ENCODE measurements at places on chromosomes 4 and X. TPM values are rescaled to one million over a fixed set of nuclear protein-coding genes. Genes with fewer than 3 reads are reported as not detected.

DNA sequence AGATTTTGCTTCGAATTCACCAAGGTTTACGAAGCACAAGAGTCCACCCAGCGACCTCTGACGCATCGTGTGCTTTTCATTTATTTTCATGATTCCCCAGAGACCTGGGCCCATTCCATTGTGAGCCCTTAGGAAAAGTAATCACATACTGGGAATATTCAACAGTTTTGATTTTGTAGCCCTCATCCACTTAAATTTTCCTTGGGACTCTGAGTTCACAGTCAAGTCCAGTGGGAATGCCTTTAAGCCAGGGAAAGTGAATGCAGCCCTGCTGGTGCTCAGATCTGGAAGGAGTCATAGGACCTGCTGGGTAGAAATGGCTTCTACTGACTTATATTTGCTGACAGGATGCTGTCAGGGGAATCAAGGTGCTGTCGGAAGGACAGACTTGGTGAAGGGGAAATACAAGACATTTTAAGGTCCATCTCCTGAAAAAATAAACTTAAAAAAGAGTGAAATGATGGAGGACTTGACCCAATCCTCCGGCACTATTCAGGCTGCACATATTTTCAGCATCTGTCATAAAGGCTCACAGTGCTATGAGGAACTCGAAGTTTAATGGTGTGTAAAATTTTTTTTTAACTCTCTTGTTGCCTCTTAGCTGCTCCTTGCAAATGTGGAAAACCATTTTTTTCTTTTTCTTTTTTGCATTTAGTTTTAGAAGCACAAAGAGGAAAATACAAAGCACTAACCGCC lies 204.9 kb downstream of the MID1 start:
- no peak for DNase-seq

GRCh38 chrX:155718972-155719586 lies 106.3 kb upstream of the TMLHE start:
- DNase-seq = no peak

- DNase-seq = no peak
These were observed 206.1 kb downstream of the SLC39A8 start for GRCh38 chr4:102139132-102139573.

GRCh38 chr4:26055855-26056254 lies 141.8 kb downstream of the SMIM20 start:
- DNase-seq = no peak

GRCh38 chr4:20017777-20018115 lies 234.0 kb upstream of the SLIT2 start:
- DNase-seq = no peak

GRCh38 chr4:36285784-36286480 lies 4.5 kb downstream of the DTHD1 start:
- no peak for DNase-seq

DNA sequence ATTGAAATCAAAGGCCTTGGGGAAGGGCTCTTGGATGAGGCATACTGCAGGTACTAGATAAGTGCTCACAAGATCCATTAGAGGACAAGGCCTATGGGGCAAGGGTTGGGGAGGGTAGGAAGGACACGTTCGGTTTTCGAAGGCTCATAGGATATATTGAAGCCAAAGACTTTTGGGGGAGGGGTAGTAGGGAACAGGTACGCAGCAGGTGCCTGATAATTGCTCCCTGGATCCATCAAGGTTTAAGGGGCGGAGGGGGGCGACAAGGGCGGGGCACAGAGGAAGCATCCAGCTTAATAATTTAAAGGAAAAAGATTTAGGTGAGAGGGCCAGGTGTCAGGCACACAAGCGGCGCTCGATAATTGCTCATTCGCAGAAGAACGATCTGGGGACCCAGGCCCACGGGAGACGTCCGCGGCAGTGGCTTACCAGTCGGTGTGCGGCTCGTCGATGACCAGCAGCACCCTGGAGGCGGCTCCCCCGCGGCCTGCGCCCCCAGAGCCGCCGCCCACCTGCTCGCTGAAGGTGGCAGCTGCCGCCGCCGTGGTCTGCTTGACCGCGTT lies 653 bp downstream of the SYN1 start:
- no peak for DNase-seq

DNA sequence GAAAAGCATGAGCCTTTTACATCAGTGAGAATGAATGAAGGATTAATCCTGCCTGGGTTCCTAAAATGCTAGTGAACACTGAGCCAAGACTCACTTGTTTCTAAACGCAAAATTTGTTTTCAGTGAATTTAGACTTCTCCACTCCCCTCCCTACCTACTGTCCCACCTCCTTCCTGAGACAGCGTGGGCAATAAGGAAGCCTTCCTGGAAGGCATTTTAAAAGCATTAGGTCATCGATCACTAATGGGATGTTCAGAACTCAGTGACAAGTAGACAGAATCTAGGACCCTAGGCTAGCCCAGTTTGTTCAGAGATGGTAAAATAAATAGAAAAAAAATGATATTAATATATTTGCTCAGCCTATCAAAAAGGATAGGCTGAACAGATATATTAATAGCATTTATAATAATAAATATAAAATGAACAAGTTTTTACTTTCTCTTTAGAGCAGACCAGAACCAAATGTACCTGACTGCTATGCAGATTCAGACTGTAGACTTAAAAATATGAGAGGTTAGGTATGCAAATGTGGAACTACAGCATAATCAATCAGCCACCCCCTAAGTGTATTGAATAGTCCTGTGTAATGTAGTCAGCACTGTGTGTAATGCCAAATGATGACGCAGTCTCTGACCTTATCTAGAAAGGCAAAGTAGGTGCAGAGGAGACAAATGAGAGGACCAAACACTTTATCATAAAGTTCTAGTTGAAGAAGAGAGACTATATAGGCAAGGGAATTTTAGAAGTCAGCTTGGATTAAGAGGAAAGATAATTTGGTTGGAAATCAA lies 331.1 kb downstream of the GPAT3 start:
- DNase-seq = no peak

DNA sequence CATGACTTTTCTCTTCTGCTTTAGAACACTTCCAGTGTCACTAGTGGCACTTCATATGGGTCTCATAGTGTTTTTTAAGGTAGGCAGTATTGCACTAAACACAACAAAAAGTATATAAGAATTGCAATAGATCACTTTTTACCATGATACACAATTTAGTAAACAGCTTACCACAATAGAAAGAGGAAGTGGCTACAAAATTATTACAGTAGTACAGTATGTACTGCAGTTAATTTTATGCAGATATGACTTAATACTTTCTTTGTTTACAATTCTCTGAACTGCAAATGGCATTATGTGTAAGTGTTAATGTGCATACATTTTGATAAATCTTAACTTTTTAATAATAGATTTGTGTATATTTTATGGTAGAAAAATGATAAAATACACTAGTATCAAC lies 157.3 kb downstream of the RRAGB start:
- DNase-seq = no peak

GRCh38 chr4:189502841-189503435 lies 437.7 kb upstream of the FRG1 start:
- DNase-seq = no peak

DNA sequence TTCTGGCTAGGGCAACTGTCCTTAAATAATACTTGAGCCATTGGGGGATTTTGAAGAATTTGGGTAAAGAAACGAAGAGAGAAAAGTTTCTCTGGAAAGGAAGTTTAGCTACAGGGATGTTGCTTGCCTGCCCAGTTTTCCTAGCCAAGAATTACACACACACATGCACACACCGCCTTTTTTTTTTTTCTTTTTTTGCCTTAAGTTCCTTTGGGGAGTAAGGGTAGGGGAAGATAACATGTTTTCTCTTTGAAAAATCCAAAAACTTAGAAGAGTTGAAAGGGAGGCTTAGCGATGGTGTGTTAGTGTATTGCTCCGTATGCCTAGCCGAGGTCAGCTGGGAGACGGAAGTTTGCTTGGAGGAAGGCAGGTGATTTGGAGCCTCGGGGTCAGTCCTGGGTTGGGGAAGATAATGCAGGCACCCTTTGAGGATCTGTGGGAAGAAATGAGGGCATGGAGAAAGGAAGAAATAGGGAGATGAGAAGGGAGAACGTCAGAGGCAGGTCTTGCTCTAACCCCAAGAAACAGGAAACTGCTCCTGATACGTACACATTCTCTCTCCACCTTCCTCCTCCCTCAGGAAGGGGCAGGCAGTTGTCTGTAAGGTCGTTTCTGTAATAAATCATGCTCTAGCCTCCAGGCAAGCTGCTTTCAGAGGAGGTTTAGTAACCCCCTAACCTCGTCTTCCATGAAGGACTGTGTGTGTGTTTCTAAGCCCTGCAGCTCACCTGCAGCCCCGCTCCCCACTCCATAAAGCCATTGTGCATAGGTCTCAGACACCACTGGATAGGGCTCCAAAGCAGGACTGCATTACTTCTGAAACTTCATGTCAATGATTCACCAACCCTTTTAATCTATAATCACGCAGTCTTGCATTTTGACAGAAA lies 10.5 kb downstream of the KLF3 start:
- DNase-seq = no peak

DNA sequence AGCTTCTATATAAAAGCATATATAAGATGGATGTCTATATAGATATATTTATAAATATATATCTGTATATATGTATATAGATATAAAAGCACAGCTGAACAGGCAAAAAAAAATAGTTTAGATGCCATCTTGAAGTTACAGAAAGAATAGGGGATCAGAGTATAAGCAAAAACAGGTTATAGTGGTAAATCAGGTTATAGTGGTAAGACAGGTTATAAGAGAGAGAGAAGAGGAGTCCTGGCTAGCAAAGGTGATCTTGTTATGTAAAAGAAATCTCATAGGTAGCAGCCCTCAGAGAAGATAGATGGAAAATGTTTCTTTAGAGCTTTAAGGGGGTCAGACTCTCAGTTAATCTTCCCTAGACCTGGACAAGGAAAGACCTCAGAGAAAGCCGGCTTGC lies 1263.1 kb downstream of the PCDH7 start:
- DNase-seq = no peak

DNA sequence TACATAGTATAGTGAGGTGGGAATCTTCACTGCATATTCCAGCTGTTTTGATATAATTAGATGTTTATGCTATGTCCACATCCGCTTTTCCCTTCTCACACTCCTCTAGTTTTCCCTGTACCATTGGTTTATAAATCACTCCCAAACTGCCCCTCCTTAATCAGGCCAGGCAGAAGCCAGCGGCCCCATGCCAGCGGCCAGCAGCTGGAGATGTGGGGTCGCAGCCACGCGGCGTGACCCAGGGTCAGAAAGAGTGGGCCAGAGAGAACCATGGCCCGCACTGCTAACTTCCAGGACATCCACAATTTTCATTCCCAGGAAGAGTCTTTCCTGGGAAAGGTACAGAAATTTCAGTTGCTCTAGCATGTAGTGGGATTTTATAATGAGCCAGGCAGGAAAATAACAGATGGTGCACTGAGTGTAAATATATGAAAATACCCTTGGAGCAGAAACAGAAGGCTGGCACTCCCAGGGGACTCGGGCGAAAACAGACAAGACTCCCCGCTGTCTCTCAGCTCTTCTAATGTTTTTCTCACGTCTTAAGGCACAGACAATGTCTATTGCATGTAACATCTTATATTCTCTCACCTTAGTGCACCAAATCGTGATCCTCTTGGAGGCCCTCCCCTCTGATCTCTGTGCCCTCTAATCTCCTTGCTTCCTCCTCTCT lies 145.9 kb upstream of the ZFP42 start:
- DNase-seq = no peak

DNA sequence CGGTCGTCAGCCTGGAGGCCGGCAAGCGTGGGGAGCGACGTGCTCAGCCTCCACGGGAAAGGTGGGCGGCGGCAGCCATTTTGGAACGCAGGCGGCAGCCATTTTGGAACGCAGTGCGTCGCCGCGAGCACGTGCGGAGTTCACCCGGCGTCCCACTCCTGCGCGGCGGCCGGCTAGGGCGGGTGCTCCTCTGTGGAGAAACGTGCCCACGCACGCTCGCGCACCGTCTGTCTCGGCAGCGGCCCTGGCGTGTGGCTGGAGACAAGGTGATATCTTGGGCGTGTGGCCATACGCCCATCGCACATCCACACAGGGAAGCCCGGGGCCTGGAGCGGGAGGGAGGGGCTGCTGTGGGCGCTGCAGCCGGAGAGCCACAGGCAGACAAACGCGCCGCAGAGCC lies 21.1 kb downstream of the CPLX1 start:
- DNase-seq = no peak

GRCh38 chr4:105651884-105652283 lies 56.6 kb downstream of the INTS12 start:
- DNase-seq = no peak

GRCh38 chrX:150018931-150019361 lies 80.7 kb upstream of the EOLA2 start:
- DNase-seq = no peak

DNA sequence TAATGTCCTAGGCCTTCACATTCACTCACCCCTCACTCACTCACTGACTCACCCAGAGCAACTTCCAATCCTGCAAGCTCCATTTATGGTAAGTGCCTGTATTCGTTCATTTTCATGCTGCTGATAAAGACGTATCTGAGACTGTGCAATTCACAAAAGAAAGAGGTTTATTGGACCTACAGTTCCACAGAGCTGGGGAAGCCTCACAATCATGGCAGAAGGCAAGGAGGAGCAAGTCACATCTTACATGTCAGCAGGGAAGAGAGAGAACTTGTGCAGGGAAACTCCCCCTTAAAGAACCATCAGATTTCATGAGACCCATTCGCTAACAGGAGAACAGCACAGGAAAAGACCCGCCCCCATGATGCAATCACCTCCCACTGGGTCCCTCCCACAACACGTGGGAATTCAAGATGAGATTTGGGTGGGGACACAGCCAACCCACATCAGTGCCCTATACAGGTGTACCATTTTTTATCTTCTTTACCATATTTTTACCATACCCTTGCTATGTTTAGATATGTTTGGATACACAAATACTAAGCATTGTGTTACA lies 18.2 kb upstream of the TLR1 start:
- DNase-seq = no peak

- DNase-seq = no peak
These were observed 58.0 kb upstream of the FRMPD4 start for GRCh38 chrX:12080265-12080664.

GRCh38 chr4:155866177-155866576 lies at the start of gene ASIC5:
TSS of gene ASIC5 (minus strand) at chr4:155866277. CDS start at chr4:155866226, 51 bp downstream.
- no peak for DNase-seq

GRCh38 chr4:53105313-53105712 lies 243.2 kb downstream of the RASL11B start:
- no peak for DNase-seq

- no peak for DNase-seq
These were observed 18.8 kb downstream of the SLC7A11 start for GRCh38 chr4:138223231-138223910.

DNA sequence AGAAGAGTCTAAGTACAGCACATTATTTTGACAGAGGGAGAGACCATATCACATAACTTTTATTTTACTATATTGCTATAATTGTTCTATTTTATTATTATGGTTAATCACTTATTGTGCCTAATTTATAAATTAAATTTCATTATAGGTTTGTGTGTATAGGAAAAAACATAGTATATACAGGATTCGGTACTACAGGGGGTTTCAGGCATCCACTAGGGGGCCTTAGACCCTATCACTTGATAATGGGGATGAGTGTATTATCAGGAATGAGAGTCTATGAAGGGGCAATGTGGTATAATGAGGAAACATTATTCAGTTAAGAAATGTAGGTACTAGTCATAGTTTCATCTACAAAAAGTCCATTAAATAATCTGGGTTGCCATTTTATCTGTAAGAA lies 833.1 kb downstream of the C4orf33 start:
- peak; percentile 32 for DNase-seq

Gene TLL1
- total RNA-seq = 0.46 TPM

Gene ATP1B4
- not detected for total RNA-seq

Gene PTPN13
- 44.0 TPM for total RNA-seq

Gene SSX2B
- total RNA-seq = not detected

Gene CORIN
- 0.33 TPM for total RNA-seq

Gene RTL3
- total RNA-seq = not detected

Gene CXCL5
- 8.1 TPM for total RNA-seq

Gene RAB9A
- 26.3 TPM for total RNA-seq

Gene LRP2BP
- 0.33 TPM for total RNA-seq

Gene RBM46
- 4.2 TPM for total RNA-seq

Gene MAGEA6
- total RNA-seq = 1.0 TPM

Gene UBA1
- total RNA-seq = 383 TPM

Data from WTC11 (cell line).